ENCODE measurements at places on chromosomes 2 and 18.

- DNase-seq: no peak
- H3K36me3 ChIP-seq: no peaks in the 10 kb centered on the region
- no peaks in the 10 kb centered on the region for H3K27me3 ChIP-seq
- H3K27ac ChIP-seq: no peak overlapping the region
Observed at GRCh38 chr2:10879624-10880585, 31.8 kb upstream of the KCNF1 start.

DNA sequence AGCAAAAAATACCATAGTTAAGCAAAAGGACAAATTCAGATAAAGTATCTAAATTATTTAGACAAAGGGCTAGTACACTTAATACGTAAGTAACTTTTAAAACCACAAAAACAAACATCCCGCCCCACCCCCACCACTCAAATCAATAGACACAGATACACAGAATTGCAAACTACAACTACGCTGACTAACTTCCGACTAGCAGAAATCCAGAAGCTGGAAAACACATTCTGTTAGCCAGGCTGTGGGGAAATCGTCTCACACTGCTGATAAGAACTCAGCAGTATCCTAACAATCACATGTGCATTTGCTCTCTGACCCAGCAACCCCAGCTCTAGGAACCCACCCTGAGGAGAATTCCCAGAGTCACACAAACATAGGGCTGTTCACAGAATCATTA is 16.6 kb downstream of the FAM168B start:
- H3K27ac ChIP-seq: peak overlapping the region; percentile 55
- peaks cover 20% of the 10 kb centered on the region for H3K36me3 ChIP-seq
- peaks cover 49% of the 10 kb centered on the region for H3K4me1 ChIP-seq
- H3K27me3 ChIP-seq: no peaks in the 10 kb centered on the region
- H3K4me3 ChIP-seq: no peak overlapping the region

DNA sequence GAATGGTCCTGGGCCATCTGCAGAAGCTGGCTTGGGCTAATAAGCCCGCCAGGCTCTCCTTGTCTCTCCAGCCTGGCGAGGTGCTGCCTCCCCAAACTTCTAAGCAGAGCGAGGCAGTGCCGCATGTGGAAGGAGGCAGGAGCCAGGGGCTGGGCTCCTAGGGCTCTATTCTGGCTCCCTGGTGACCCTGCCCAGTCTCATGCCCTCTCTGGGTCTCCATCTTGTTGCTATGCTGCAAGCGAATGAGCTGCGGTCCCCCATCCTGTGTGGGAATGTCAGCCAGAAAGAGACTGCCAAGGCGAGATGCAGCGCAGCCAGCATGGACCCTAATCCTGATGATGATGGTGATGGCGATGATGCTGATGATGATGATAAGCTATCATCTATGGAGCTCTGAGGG is 48.7 kb downstream of the TNS1 start:
- peak overlapping the region; percentile 66 for H3K27ac ChIP-seq
- no peak overlapping the region for H3K4me3 ChIP-seq
- H3K36me3 ChIP-seq: no peaks in the 10 kb centered on the region
- no peaks in the 10 kb centered on the region for H3K27me3 ChIP-seq

DNA sequence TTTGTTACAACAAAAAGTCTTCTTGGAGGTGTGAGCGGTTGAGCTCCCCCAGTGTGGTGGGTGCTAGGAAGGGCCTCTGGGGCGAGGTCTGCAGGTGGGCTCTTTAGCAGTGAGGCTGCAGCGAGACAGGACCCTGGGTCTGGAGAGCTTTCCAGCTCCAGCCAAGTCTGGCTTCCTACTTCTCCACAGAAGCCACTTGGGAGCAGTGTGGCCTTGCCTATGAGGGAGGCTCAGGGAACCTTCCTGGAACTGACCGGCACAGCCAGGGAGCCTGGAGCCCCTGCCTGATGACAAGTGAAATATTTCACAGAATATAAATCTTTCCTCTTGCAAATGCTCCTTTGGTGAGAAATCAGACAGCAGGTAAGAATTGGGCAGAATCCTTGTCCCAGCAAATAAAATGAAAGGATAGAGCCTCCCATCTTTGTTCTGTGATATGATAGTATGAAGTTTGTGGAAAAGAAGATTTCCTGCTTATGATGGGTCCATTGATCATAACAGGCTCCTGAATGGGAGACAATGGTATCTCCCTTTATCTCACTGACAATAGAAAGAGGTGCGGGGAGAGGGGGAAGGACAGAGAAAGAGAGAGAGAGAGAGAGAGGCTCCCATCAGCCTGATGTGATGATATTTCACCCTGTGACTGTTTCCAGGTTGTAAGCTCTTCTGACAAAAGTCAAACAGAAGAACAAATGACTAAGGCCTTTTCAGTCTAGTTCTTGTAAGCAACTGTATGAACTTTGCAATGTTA is 289.8 kb upstream of the SPRED2 start:
- H3K4me3 ChIP-seq: no peak overlapping the region
- H3K27ac ChIP-seq: no peak overlapping the region
- H3K36me3 ChIP-seq: no peaks in the 10 kb centered on the region

GRCh38 chr18:59189746-59190145 is 30.2 kb upstream of the GRP start:
- H3K27me3 ChIP-seq: no peaks in the 10 kb centered on the region
- H3K4me1 ChIP-seq: no peaks in the 10 kb centered on the region
- no peak overlapping the region for H3K4me3 ChIP-seq
- DNase-seq: no peak
- no peaks in the 10 kb centered on the region for H3K36me3 ChIP-seq

DNA sequence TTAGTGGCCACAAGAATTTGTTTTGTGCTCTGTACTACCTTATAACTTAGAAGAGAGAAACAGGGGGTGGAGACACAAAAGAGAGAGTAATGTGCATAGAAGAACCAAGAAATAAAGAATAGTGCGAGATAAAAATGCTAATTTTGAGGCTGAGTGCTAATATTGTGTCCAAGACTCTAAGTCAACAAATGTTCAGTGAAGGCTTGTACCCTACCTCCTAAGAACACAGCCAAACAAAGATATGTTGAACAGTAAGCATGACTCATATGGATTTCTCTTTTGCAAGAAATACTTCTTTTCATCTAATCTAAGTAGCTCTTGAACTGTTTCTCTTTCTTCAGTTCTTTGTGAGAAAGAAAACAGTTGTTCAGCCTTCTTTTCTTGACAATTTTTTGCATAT is 45.2 kb downstream of the GAREM1 start:
- peaks cover 22% of the 10 kb centered on the region for H3K4me1 ChIP-seq
- no peak overlapping the region for H3K27ac ChIP-seq
- DNase-seq: no peak
- H3K27me3 ChIP-seq: no peaks in the 10 kb centered on the region
- H3K4me3 ChIP-seq: no peak overlapping the region
- H3K36me3 ChIP-seq: no peaks in the 10 kb centered on the region

- no peaks in the 10 kb centered on the region for H3K36me3 ChIP-seq
- H3K4me1 ChIP-seq: no peaks in the 10 kb centered on the region
- no peak overlapping the region for H3K4me3 ChIP-seq
- H3K27ac ChIP-seq: no peak overlapping the region
Observed at GRCh38 chr2:83461135-83461534, 997.9 kb downstream of the SUCLG1 start.

DNA sequence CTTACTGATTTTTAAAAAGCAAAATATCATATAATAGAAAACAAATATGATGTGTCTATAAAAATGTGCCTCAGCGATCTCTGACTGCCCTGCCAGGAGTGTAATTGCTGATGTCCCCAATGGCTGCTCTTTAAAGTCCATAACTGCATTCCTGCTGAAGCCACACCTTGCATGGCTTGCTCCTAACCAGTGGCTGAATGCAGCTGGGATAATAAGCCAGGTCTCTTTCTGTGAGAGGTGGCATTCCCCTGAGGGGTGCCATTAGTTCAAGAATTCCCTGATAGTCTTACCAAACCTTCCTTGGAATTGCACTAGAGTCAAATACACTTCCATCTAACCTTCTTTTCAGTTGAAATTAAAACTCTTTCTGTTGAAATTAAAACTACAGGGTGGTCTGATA is 125.8 kb upstream of the ZNF804A start:
- no peak overlapping the region for H3K4me3 ChIP-seq
- H3K4me1 ChIP-seq: no peaks in the 10 kb centered on the region
- H3K36me3 ChIP-seq: no peaks in the 10 kb centered on the region
- H3K27ac ChIP-seq: no peak overlapping the region
- no peaks in the 10 kb centered on the region for H3K27me3 ChIP-seq

DNA sequence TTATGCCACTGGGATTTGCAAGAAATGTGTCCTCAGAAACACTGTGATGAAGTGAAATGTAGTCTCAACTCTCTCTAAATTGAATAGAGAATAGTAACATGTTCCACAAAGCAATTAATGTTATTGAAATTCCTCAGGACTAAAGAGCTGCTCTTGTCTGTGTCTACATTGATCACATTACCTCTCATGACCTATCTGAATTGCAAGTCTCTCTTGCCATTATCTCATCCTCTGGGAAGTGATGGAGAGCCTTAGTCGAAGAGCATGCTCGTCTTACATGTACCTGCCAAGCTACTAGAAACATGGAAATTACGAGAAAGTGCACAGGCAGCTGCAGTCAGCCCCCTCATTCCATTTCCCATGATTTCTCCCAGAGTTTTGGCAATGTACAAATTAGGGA is 561.1 kb upstream of the ZNF804A start:
- DNase-seq: no peak
- H3K4me1 ChIP-seq: no peaks in the 10 kb centered on the region
- no peak overlapping the region for H3K4me3 ChIP-seq
- no peak overlapping the region for H3K27ac ChIP-seq
- no peaks in the 10 kb centered on the region for H3K27me3 ChIP-seq

DNA sequence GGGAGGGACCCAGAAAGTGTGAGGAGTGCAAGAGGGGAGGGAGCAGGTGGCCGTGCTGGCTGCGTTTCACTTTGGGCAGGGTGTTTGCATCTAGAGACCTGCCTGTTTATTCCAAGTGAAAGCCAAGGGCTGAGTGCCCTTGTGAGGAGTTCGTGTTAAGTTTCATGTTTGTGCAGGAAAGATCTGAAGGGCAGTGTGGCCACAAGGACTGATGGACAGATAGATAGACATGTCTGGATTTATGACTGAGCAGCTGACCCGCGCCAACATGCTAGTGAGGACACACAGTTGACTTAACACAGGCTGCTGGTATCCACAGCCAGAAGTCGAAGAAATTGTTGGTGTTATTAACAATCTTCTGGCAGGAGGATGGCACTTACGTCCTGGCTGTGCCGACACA is 387.6 kb upstream of the TNP1 start:
- peak; percentile 25 for DNase-seq
- H3K4me1 ChIP-seq: peaks cover 48% of the 10 kb centered on the region
- H3K27me3 ChIP-seq: no peaks in the 10 kb centered on the region
- peak overlapping the region; percentile 82 for H3K27ac ChIP-seq
- H3K36me3 ChIP-seq: no peaks in the 10 kb centered on the region

- H3K4me3 ChIP-seq: no peak overlapping the region
- no peaks in the 10 kb centered on the region for H3K4me1 ChIP-seq
- no peaks in the 10 kb centered on the region for H3K27me3 ChIP-seq
Observed at GRCh38 chr18:4720518-4720917, 265.4 kb upstream of the DLGAP1 start.

DNA sequence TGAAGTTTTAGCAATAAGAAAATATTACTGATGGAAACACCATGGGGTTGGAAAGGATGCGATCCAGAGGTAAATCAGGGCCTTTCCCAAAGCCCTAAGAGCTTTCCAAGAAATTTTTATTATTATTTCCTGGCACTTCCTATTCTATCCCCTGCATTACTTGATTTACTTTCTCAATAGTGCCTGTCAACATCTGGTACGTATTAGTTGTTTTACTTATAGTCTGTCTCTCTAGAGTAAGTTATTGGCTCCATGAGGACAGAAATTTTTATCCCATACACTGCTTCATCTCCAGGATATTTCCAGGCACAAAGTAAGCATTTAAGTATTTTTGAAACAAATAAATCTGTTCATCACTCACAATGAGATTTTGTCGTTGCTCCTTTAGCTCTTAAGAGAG is 18.1 kb downstream of the PPP4R1 start:
- H3K27ac ChIP-seq: no peak overlapping the region
- H3K4me3 ChIP-seq: no peak overlapping the region
- peaks cover 11% of the 10 kb centered on the region for H3K4me1 ChIP-seq

- no peak for DNase-seq
- H3K36me3 ChIP-seq: no peaks in the 10 kb centered on the region
- H3K27ac ChIP-seq: no peak overlapping the region
- no peak overlapping the region for H3K4me3 ChIP-seq
- H3K27me3 ChIP-seq: no peaks in the 10 kb centered on the region
Observed at GRCh38 chr2:2464094-2464493, 133.0 kb upstream of the MYT1L start.

GRCh38 chr18:33556846-33557245 is 21.2 kb upstream of the ASXL3 start:
- no peak overlapping the region for H3K4me3 ChIP-seq
- no peaks in the 10 kb centered on the region for H3K27me3 ChIP-seq
- no peak overlapping the region for H3K27ac ChIP-seq
- no peak for DNase-seq
- H3K36me3 ChIP-seq: no peaks in the 10 kb centered on the region

- H3K36me3 ChIP-seq: no peaks in the 10 kb centered on the region
- no peak for DNase-seq
- no peak overlapping the region for H3K4me3 ChIP-seq
- no peaks in the 10 kb centered on the region for H3K27me3 ChIP-seq
- peaks cover 44% of the 10 kb centered on the region for H3K4me1 ChIP-seq
Observed at GRCh38 chr2:101064505-101064867, 62.4 kb downstream of the RPL31 start.

Measured in psoas muscle (tissue), 8 donors.